AG04449 (cell line): ENCODE measurements at places on chromosomes 11 and 22.

GRCh38 chr11:71068963-71069362 is 183.4 kb downstream of the SHANK2 start:
- no peak for DNase-seq

GRCh38 chr11:134346976-134347350 is 15.2 kb downstream of the GLB1L2 start:
- no peak for DNase-seq

- DNase-seq: no peak
Observed at GRCh38 chr22:23895599-23896144, 1.5 kb downstream of the MIF start.

DNA sequence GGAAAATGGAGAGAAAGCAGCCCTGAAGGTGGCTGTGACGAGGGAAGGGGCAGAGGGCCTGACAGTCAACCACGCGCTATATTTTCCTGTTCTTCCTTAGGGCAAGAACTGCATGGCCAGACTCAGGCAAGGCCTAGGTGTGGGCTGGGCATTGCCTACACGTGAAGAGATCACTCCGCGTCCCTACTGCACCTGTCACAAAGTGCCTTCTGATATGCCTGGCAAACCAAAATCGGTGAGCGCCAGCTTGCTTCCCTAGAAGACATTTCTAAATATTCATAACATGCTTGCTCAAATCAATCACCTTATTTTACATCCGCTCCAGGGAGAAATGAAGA is 6.3 kb downstream of the TMEM121B start:
- no peak for DNase-seq

GRCh38 chr11:69575296-69576068 is 65.5 kb upstream of the CCND1 start:
- DNase-seq: no peak

DNA sequence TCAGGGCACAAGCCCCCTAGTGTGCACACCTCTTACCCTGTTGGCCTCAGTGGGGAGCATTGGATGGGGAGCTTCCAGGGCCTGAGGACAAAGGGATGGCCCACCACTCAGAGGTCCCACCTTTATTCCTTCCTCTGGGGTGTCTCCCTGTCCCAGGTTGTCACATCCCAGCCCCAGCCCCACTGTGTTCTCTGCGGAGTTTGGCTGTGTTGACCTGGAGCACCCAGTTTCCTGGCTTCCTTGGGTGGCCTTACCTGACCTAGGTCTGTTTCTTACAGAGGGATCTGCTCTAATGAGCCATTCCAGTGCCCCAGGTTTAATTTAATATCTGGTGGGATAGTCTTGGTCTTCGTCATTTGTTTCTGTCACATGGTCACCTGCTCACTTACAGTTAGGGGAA is 38.8 kb upstream of the HORMAD2 start:
- no peak for DNase-seq

GRCh38 chr11:59479906-59480305 is 6.8 kb downstream of the OR4D10 start:
- no peak for DNase-seq

DNA sequence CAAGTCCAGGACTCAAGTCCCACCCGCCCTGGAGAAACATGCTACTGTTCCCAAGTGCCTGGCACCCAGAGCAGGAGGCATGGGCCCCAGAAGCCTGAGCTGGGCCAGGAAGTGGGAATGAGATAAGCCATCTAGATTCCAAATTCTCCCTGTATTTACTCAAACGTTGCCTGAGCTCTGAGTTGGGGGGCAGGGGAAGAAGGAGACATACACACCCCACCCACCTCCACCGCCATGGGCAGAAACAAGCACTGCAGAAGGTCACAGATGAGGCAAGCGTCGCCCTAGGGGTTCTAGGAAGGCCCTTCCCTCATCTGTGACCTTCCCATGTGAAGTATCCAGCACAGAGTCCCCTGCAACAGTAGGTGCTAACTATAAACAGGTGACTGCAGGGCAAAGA is 54.0 kb downstream of the PLEKHA7 start:
- no peak for DNase-seq

DNA sequence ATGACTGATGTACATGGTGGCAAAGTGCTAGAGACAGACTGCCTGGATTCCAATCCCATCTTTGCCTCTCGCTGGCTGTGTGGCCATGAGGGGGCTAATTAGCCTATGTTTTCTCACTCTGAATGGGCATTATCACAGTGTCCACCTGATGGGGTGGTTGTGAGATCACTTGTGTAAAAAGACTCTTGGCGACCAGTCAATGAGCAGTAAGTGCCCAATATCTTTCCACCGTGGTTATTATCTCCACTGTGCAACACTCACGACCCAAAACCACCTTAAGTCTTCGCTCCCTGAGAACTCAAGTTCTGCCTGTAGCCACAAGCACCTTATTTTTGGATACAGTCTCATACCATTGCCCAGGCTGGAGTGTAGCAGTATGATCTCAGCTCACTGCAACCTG is 52.1 kb downstream of the PLEKHA7 start:
- no peak for DNase-seq
